ENCODE measurements at places on chromosomes 2 and 18.

DNA sequence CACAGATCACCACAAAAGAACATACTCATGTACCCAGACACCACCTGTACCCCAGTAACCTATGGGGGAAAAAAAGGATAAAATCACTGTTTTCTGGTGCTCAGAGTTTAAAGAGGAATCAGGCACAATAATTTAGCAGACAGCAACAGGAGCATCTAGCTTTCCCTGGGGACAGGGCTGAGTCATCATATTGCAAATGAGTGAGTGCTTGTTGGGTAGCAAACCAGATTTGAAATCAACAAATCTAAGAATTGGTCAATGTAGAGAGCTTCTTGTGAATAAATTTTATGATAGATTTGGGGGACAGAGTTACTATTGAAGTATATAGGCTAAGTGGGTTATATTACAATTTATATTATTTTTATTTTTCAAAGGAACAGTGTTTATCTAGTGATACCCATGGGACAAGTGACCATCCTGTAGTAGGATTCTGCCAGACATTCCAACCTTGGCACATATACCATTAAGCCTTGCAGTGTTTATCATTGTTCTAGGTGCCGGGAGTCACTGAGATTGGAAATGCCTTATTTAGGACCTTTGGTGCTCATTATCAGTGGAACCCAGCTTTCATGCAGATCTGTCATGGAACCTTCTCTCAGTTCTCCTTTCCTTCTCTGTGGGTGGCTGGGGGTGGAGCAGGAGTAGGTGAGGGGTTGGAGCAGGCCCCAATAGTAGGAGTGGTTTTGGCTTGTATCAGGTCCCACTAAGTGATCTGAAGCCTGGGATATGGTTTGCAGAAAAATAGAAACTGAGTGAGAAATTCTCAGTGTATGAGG is 117.2 kb downstream of the CERS6 start:
- DNase-seq = no peak

DNA sequence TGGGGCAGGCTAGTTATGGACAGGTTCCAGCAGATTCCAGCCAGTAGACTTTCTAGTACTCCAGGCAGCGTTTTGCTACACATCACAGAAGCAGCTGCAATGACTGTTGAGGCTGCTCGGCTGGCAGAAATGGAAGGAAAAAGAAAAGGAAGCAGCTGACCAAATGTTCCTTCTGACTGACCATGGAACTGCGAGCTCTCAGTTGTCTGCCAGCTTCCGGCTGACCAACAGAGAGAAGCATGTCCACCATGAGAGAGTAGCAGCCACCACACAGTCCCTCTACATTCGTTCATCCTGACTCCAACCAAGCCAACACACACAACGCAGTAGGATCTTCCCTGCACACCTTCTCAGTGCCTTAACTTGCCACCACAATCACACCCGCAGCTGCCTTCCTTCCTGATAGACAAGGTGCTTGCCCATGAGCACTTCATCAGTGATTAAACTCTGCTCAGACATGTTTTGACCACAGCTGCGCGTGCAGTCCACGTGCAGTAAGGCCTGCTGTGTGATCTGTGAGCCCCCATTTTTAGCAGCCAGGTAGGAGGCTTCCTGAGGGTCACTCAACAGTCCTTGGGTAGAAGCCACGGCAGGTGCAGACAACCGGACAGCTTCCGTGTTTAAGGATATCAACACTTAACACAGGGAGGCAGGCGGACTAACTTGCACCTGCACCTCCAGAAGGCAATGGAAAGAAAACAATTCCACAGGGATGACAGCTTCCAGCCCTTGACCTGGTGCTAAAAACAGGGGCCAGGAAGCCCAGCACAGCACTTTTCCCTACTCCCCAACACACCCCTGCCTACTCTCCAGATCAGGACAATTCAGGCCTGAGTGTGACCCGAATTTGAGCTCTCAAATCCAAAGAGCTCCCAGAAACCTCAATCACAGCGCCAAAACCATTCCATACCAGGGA is 996 bp downstream of the TGFBRAP1 start:
- DNase-seq = peak; percentile 27

- peak; percentile 4 for DNase-seq
Observed at GRCh38 chr2:222912117-222912516, 51.3 kb downstream of the ACSL3 start.

DNA sequence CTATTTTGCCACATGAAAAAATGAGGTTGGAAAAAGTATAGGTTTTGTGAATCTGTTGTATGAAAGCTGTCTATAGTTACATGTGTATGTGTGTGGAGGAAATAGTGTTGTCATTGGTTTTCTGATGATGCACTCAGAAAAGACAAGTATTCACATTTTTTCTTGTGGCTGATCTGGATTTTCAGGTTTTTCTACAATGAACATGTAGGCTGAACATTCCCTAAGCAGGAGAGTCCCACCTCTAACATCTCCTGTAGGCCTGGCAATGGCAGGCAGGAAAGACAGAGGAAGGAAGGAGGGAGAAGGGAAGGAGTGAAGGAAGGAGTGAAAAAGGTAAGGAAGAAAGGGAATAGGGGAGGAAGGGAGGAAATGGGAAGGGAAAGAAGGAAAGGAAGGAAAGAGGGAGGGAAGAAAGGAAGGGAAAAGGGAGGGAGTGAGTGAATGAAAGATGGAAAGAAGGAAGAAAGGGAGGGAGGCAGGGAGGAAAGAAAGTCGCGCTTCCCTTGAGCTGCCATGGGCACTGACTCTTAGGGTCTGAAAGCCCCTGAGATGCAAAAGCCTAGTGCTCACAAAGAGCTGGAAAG is 495 bp upstream of the IL36RN start:
- no peak for DNase-seq

- DNase-seq = no peak
Observed at GRCh38 chr2:60409531-60409871, 144.0 kb downstream of the BCL11A start.

DNA sequence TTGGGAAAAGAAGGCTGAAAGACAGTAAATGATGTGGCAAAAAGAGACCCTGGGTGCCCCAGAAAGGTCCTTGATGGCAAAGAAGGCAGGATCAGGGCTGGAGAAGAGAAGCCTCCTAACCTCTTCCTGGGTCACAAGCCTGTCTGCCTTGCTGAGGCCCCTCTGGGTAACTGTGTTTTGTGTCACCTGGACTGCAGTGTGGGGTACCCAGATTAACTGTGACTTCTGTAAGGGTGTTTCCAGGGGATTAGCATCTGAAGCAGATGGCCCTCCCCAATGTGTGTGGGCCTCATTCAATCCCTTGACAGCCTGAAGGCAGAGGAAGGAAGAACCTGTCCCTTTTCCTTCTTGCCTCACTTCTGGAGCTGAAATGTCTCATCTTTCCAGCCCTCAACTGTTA is 35.6 kb upstream of the APCDD1 start:
- no peak for DNase-seq

DNA sequence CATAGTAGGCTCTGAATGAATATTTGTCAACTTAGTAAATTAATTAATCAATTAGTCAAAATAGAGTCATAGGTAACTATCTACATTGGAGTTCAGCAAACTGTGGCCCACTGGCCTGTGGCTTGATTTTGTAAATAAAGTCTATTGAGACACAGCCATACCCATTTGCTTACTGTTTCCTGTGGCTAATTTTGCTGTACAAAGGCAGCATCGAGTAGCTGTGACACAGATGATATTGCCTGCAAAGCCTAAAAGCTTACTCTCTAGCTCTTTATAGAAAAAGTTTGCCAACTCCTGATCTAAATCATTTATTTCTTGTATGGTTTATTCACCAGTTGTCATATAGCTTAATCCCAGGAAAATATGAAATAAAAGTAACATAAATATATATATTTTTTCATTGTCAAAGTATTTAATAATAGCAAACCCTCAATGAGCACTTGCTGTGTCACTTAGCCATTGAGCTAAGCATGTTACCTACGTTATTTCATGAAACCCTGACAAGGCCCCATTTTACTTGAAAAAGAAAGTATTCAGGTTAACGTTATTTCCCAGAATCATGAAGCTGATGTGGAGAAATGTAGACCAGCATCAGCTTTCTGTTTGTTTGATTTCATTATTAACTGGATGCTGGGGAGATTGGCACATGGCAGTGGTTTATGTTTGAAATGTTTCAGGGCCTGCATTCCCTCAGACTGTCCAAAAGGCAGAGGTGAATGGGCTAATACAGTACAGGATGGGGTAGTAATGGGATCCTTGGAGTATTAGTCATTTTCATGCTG is 69.6 kb downstream of the ICOS start:
- DNase-seq = no peak

GRCh38 chr18:74682141-74682990 is 84.7 kb downstream of the ZNF407 start:
- DNase-seq = no peak
